Activated naive CD8-positive, alpha-beta T cell treated with anti-CD3 and anti-CD28 coated beads, Interleukin-2, amount 50 U/mL, for 24 hours (primary cell): ENCODE measurements at places on chromosomes 11 and 22.

DNA sequence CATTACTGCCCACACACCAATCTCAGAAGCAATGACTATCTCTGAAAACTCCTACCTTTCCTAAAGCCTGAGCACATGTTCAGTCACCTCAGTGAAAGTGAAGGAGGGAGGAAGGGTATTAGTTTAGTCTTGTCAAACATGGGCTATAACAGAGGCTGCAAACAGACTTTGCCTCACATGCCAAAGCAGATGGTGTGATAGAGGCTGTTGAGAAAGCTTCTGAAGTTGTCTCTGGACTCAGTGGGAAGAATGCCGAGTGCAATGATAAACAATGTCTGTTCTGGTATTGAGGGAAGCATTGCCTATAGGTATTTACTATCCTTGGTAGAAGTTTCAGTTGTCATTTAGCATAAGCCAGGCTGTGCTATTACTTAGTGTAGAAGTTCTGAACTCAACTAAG, 314.5 kb upstream of the CCDC90B start:
- no peak for DNase-seq

GRCh38 chr11:46393231-46393616, 1.6 kb upstream of the CHRM4 start:
- DNase-seq = no peak

DNA sequence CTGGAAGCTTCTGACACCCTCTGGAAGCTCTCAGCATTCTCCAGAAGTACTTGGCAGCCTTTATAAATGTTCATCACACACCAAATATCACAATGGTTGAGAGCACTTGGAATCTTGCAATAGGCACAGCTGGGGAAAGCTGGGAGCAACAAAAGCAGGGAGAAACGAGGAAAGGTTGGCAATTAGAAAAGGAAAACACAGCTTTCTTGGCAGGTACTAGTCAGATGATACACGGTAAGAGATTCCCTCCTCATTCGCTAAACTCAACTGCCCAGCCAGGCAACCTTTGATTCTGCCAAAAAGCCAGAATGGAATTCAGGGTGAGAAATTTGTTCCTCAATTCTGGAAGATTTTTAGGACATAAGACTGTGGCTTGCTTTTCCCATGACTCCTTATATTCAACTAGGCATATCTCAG, 576.9 kb upstream of the ANO5 start:
- no peak for DNase-seq

- no peak for DNase-seq
Observed at GRCh38 chr22:27170491-27170890, 513.1 kb downstream of the MIAT start.

- no peak for DNase-seq
Observed at GRCh38 chr22:35021161-35021560, 44.8 kb upstream of the ISX start.

- no peak for DNase-seq
Observed at GRCh38 chr11:10004526-10005113, 289.4 kb downstream of the SBF2 start.

GRCh38 chr11:128898580-128899344, 7.6 kb downstream of the KCNJ5 start:
- DNase-seq = no peak

- peak; percentile 70 for DNase-seq
Observed at GRCh38 chr22:20238536-20238900, 29.6 kb downstream of the RTN4R start.

- no peak for DNase-seq
Observed at GRCh38 chr11:116257092-116257491, 515.7 kb downstream of the BUD13 start.

DNA sequence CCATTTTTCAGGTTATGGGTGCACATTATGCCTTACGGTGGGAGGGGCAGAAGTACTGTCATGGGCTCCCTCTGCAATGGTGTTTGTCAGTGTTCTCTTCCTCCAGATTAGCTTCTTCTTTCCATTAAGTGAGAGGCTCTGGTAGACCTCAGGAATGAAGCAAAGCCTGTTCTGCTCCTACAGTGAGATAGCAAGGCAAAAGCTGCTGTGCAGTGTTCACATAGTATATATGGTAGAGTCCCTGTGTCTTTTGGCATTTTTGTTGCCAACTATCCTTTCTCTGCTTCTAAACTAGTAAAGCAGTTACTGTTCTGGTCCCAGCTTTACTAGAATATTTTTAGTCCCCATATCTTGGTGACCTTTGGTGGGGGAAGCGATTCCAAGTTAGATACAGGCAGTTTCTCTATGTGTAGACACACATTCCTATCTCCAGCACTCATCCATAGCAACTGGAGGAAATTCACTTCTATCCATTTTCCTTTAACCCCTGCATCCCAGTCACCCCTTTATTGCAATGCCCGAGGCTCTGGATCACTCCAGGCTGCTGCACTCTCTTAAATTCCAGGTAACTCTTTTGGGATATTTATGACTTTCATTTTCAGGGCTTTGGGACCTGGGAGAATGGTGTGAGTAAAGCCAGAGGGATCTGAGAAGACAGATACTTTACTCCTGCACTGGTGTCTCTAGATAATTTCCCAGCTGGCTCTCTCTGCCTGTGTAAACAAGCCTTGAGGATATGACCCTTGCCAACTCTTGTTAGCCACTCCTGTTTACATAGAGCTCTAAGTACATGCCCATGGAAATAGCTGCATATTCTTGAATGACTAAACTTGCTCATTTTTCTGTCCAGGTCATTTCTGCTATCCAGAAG, 3.9 kb upstream of the TRIM34 start:
- DNase-seq = no peak

GRCh38 chr22:49971232-49972162, 10.9 kb downstream of the PIM3 start:
- DNase-seq = peak; percentile 83

- DNase-seq = no peak
Observed at GRCh38 chr22:26821854-26822253, 164.5 kb downstream of the MIAT start.

GRCh38 chr11:61910187-61911127, 6.9 kb downstream of the RAB3IL1 start:
- DNase-seq = no peak

DNA sequence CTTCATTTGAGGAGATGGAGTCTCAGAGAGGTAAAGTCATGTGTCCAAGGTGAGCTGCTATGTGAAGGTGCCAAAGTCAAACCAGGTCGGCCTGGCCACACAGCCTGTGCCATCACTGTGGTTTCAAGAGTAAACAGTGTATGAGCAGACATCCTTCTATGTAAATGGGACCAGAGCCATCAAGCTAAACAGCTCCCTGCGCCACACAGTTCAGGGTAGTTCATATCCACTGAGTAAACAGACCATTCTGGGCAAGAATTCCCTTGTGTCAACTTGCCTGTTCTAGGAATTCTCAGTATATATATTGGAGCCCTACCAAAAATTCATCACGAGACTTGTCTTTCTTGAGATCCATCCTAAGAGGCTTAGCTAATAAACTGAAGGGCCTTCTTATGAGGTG, 77.5 kb downstream of the AMOTL1 start:
- no peak for DNase-seq

DNA sequence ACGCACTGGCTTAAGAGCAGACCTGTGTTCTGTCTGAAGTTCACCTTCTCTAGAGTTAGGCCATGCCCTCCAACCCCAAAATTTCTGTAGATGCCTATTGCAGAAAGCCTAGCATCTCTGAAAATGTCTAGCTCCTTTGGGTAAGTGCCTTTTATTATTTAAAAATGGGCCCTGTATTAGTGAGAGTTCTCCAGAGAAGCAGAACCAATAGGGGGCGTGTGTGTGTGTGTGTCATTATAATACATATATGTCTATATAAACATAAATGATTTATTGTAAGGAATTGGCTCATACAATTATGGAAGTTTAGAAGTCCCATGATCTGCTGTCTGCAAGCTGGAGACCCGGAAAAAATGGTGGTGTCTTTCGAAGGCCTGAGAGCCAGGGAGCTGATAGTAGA, 144.7 kb downstream of the TTC17 start:
- DNase-seq = no peak

GRCh38 chr11:7688238-7688826, 15.0 kb upstream of the CYB5R2 start:
- no peak for DNase-seq

- no peak for DNase-seq
Observed at GRCh38 chr11:12991426-12991825, 17.7 kb upstream of the RASSF10 start.

- DNase-seq = no peak
Observed at GRCh38 chr11:15737320-15737719, 619.0 kb downstream of the SOX6 start.

DNA sequence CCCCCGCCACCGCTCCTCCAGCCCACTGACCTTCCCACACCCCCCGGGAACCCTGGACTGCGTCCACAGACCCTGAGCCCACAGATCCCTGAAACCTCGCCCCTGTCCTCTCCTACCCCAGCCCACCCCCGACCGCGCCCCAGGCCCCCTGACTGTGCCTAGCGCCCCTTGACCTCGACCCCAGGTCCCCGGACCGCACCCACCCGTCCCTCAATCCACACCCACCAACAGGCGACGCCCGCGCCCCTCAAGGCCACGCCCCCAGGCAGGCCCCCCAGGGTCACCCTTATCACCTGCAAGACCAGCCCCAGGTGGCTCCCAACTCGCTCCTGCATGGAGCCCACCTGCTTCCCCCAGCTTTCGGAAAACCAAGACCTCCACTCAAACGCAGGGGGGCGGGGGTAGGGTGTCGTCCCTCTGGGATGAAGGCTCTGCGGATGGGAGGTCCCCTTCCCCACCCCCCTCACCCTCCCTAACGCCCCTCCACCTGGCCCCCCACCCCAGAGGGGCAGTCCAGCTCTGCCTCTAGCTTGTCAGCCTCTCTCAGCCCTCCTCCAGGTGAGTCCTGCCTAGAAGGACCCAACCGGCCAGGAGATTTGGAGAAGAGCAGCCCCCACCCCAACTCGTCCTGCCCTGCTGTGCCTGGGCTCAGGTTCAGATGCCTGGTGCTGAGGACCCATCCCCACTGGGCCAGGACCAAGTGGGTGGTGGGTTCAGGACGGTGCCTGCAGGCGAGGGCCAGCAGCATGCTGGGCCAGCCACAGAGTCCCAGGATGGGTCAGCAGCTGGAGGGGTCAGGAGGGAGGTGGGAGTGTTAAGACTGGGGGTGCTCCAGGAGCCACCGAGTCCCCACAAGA, 3.1 kb upstream of the IL17REL start:
- no peak for DNase-seq

- DNase-seq = no peak
Observed at GRCh38 chr11:76592025-76592914, 78.3 kb downstream of the LRRC32 start.
